ENCODE measurements at places on chromosomes 2 and 18.

DNA sequence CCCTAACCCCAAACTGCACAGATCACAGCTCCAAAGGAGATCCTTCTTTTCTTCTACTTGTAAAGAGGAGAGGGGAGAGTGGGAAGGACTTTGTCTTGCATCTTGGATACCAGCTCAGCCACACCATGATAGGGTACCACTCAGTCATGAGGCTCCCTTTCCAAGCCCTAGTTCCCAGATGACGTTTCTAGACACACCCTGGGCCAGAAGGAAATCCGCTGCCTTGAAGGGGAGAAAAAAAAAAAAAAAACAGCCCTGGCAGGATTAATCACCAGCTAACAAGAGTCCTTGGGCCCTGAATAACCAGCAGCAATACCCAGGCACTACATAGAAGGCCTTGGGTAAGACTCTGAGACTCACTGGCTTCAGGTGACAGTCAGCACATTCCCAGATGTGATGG is 36.9 kb downstream of the ST8SIA3 start:
- H3K4me1 ChIP-seq = no peaks in the 10 kb centered on the region
- no peak overlapping the region for H3K27ac ChIP-seq
- no peaks in the 10 kb centered on the region for H3K27me3 ChIP-seq
- no peaks in the 10 kb centered on the region for H3K36me3 ChIP-seq
- DNase-seq = no peak
- no peak overlapping the region for H3K4me3 ChIP-seq

DNA sequence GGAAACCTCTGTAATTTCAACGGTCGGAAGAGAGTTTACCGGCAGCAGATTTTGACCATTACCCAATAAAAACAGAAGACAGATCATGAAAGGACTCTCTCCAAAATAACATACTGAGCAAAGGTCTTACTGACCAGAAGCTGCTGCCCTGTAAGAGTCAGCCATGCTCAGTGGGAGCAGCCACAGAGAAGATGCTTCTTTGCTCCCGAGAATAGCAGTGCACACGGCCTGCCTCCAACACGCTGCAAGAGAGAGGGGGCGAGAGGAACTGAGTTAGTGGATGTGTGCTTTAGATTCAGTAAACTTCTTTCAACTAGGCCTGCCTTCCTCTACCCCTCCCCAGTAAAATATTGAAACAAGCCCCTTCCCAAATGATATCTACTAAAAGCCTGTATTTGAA is 103.7 kb downstream of the NCK2 start:
- H3K4me1 ChIP-seq = peaks cover 9% of the 10 kb centered on the region
- H3K36me3 ChIP-seq = no peaks in the 10 kb centered on the region
- no peaks in the 10 kb centered on the region for H3K27me3 ChIP-seq

DNA sequence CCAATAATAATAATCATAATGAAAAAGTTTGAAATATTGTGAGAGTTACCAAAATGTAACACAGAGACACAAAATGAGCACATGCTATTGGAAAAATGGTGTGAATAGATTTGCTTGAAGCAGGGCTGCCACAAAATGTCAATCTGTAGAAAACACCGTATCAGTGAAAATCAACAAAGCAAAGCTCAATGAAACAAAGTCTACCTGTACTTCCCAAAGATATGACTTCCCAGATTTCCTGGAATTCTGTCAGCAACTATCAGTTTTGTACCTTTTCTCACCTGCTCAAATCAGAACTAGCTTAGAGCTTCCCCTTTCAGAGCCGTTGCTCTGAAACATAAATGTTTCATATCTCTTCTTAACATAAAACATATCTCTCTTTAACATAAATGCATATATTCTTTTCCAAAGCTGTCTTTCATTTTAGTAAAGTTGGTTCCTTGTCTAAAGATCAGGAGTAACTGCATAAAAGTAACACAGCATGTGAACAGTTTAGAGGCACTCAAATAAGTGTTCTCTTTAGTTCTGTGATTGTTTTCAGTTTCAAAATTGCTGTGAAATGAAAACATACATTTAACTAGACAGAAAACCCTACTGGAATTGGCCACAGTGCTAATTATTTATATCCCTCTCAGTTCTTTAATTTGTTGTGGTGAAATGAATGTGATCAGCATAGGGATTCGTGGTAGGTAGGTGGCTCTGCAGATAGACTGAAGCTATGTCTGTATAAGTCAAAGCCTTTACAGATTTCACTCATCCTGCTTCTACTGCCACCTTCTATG is 262.5 kb downstream of the KCNJ3 start:
- H3K27ac ChIP-seq = no peak overlapping the region
- no peak for DNase-seq
- H3K4me1 ChIP-seq = no peaks in the 10 kb centered on the region
- H3K36me3 ChIP-seq = no peaks in the 10 kb centered on the region

DNA sequence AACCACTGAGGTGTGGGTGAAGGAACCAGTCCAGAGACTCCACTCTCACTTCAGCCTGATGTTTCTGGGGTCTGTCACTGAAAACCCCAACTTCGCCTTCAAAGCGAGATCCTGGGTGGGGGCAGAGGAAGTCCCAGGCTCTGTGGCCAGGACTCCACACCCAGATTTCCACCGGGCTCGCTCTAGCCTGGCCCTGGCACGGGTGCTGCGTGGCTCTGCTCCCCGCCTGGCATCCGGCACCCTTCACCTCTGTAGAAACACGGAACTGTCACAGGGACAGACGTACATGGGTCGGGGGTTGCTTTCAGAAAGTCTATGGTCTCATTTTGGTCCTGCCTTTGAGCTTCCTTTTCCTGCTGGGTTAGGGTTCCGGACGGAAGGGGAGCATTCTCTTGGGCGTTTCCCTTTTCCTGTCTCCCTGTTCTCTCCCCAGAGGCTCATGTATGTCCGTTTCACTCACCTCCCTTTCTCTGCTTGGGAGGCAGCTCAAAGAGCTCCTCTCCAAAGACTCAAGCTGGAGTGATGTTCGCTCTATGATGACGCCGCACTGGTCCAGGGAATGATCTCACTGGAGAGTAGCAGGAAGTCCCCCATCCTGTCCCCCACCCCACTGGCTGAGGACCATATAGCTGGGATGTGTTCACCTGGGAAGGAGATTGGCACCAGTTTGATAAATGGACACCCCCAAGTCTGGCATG is 41.5 kb downstream of the ODC1 start:
- peaks cover 72% of the 10 kb centered on the region for H3K4me1 ChIP-seq
- peak overlapping the region; percentile 9 for H3K27ac ChIP-seq
- no peak for DNase-seq
- no peaks in the 10 kb centered on the region for H3K27me3 ChIP-seq
- H3K4me3 ChIP-seq = no peak overlapping the region

DNA sequence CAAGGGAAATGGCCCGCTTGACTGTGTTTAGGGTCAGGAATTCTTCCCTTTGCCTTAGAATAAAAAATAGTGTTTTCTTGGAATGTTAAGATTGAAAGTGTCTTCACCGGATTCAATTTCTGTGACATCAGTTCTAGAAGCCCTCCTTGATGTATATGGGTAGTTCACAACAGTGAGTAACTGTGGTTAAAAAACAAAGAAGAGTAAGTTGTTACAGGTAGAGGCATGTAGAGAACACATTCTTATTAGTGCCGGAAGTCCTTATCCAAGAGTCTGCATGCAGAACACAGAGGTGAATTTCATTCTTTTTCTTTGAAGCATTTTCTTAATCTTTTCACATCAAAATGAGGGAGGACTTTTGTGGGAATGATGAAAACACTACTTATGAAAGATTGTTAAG is 105.5 kb downstream of the FMNL2 start:
- H3K36me3 ChIP-seq = no peaks in the 10 kb centered on the region
- no peak for DNase-seq
- no peaks in the 10 kb centered on the region for H3K27me3 ChIP-seq
- no peak overlapping the region for H3K4me3 ChIP-seq

- H3K27ac ChIP-seq = no peak overlapping the region
- no peaks in the 10 kb centered on the region for H3K36me3 ChIP-seq
- DNase-seq = no peak
Measured at GRCh38 chr2:72689579-72690195, 136.1 kb downstream of the EXOC6B start.

DNA sequence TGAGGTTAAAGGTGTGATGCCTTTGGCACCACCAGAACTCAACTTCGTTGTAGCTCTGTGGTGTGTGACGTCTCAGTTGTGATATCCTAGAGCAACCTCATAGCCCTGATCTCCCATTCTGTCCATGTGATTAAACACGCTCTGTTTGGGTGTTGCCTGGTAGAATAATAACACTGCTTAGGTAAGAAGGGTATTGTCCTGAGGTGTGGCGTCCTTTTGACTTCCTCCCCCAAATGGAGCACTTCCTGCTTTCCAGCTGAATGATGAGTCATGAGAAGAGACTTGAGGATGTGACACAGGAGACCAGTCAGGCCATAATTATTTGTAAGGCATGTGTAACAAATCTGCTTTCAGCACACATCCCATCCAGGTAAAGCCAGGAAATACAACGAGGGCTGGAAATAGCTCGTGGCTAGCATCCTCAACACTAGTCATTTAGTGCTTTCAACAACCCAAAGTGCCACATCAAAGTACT is 100.7 kb downstream of the RAPGEF4 start:
- H3K4me1 ChIP-seq = peaks cover 13% of the 10 kb centered on the region
- DNase-seq = no peak
- H3K36me3 ChIP-seq = no peaks in the 10 kb centered on the region
- H3K27me3 ChIP-seq = no peaks in the 10 kb centered on the region

DNA sequence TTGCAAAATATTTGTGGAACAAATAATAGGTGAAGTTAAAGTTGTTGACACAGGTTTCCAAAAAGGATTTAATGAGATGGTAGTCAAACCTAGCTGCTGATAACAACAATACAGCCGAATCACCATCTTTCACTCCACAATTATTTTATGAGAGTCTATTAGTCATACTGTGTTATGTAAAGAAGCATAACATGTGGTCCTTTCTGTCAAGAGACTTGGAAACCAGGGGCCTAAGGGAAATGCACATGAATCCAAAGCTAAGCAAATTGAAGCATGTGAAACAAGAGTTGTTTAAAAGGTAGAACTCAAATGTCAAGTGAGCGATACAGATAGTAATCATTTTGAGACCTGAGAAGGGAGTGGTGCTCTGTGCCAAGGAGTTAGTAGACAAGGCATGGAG is 16.0 kb downstream of the CD28 start:
- H3K4me1 ChIP-seq = no peaks in the 10 kb centered on the region
- H3K27me3 ChIP-seq = no peaks in the 10 kb centered on the region
- DNase-seq = no peak
- H3K36me3 ChIP-seq = no peaks in the 10 kb centered on the region
- H3K4me3 ChIP-seq = no peak overlapping the region

- no peak for DNase-seq
- no peaks in the 10 kb centered on the region for H3K4me1 ChIP-seq
- H3K4me3 ChIP-seq = no peak overlapping the region
Measured at GRCh38 chr2:187614756-187615155, 60.5 kb upstream of the TFPI start.

- DNase-seq = no peak
- H3K4me3 ChIP-seq = peak overlapping the region; percentile 21
- H3K36me3 ChIP-seq = no peaks in the 10 kb centered on the region
Measured at GRCh38 chr18:58438161-58438957, 190.5 kb downstream of the ALPK2 start.

DNA sequence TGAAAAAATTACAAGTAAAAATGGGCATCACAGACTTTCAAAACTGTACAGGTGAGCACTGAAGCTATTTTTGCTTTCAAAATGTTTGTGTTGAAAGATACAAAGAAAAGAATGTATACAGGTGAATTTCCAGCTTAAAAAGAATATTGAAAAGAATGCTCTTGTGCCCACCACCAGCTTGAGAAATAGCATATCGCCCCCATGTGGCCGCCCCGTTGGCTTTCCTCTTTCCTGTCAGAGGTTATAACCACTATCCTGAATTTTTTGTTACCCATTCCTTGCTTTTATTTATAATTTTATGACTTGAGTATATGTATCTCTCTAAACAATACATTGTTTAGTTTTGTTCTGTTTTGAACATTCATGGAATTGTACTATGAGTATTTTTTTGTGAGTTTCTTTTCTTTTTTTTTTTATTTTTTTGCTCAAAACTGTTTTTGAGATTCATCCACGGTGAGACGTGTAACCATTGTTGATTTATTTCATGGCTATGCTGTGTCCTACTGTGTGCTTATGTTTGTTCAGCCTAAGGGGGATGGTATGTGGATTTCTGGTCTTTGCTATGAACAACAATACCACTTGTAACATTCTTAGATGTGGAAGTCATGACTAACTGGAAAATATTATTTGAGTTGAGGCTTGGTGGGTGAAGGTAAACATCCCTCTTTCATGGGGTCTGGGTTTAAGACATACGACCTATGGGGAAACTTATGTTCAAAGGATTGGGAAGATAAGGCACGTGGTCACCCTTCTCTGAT is 11.6 kb downstream of the TRPM8 start:
- peaks cover 3% of the 10 kb centered on the region for H3K4me1 ChIP-seq
- H3K27ac ChIP-seq = no peak overlapping the region
- H3K27me3 ChIP-seq = peaks cover 34% of the 10 kb centered on the region
- H3K4me3 ChIP-seq = no peak overlapping the region
- no peak for DNase-seq

- no peaks in the 10 kb centered on the region for H3K36me3 ChIP-seq
- no peak overlapping the region for H3K4me3 ChIP-seq
- H3K4me1 ChIP-seq = peaks cover 11% of the 10 kb centered on the region
- no peak overlapping the region for H3K27ac ChIP-seq
Measured at GRCh38 chr2:239341146-239341732, 59.6 kb downstream of the HDAC4 start.

- no peak for DNase-seq
- no peak overlapping the region for H3K27ac ChIP-seq
- H3K4me1 ChIP-seq = no peaks in the 10 kb centered on the region
- H3K27me3 ChIP-seq = no peaks in the 10 kb centered on the region
- H3K4me3 ChIP-seq = no peak overlapping the region
Measured at GRCh38 chr2:2166881-2167280, 164.2 kb downstream of the MYT1L start.

DNA sequence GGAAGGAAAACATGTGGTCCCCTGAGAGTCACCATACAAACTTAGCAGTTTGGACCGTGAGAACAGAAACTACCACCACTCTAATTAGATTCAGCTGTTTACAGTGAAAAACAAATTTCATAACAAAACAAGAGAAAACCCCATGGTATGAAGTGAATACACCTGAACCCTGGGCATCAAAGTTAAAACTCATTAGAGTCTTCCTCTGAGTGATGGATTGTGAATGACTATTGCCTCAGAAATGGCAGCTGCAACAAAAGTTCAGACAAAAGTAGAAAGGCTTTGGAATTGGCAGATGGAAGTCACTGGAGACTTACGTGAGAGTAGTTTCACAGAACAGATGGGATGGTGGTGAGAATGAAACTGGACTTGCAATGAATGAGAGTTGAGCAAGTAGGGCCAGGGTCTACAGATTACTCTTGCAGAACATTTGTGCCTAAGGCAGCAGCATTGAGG is 98.0 kb downstream of the AAK1 start:
- no peaks in the 10 kb centered on the region for H3K27me3 ChIP-seq
- peaks cover 4% of the 10 kb centered on the region for H3K4me1 ChIP-seq
- H3K4me3 ChIP-seq = no peak overlapping the region
- H3K27ac ChIP-seq = no peak overlapping the region

GRCh38 chr2:170019060-170019805 is 158.7 kb upstream of the MYO3B start:
- H3K4me1 ChIP-seq = no peaks in the 10 kb centered on the region
- no peak for DNase-seq
- H3K4me3 ChIP-seq = no peak overlapping the region
